CMK (cell line): ENCODE measurements at places on chromosomes 4 and X.

- DNase-seq, result no peak
Measured at GRCh38 chr4:32031026-32031425, 1310.9 kb downstream of the PCDH7 start.

DNA sequence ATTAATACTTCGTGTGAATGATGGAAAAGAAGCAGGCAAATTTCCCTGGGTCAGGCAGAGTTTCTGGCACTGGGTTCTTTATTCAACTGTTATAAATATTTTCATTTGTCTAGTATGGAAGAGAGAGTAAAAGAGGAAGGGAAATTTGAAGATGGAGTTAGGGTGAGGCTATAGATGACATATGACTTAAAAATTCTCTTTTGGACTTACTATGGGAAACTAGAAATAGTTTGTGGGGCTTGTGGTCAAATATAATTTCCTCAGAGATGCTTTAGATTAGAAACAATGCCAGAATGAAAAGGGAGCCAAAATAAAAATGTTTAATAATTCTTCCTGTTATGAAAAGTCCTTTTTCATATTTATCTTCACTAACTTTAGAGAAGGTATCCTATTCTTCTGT lies 103.2 kb downstream of the GC start:
- DNase-seq, result no peak

DNA sequence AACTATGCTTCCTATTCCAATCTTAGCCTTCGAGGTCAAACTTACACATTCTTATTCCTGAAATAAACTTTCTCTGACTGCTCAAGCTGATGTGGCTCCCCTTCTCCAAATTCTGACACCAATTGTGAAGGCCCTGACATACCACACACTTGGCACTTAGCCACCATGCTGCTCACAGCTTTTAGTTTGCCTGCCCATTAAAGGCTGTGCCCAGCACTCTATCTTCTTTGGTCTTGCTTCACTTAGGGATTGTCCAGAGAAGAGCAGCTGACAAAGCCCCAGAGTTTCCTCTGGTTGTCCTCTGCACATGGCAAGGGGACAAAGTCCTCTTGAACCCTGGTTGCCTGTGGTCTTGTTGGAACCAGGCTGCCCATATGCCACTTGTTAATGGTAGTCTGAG lies 126.1 kb downstream of the ARHGEF9 start:
- DNase-seq, result no peak

- no peak for DNase-seq
Measured at GRCh38 chr4:34279011-34279410, 1965.3 kb downstream of the ARAP2 start.

- DNase-seq, result no peak
Measured at GRCh38 chrX:47797084-47797483, 39.6 kb upstream of the ZNF81 start.

DNA sequence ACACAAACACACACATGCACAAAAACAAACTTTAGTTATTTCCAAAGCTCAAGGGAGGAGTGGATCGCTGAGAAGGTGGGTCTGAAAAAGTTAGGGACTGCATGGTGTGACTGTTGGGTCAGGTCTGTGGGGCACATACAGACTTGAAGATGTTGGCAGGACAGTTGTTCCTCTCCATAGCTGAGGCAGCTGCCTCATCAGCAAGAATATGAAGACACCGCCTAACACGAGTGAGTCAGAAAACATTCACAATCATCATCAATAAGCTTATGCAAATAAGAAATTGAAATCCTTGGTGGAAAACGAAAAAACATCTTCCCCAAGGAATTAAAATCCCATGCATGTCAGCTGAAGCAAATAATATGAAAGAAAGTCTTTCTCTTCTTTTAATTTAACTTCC lies 148.0 kb downstream of the COL25A1 start:
- no peak for DNase-seq

DNA sequence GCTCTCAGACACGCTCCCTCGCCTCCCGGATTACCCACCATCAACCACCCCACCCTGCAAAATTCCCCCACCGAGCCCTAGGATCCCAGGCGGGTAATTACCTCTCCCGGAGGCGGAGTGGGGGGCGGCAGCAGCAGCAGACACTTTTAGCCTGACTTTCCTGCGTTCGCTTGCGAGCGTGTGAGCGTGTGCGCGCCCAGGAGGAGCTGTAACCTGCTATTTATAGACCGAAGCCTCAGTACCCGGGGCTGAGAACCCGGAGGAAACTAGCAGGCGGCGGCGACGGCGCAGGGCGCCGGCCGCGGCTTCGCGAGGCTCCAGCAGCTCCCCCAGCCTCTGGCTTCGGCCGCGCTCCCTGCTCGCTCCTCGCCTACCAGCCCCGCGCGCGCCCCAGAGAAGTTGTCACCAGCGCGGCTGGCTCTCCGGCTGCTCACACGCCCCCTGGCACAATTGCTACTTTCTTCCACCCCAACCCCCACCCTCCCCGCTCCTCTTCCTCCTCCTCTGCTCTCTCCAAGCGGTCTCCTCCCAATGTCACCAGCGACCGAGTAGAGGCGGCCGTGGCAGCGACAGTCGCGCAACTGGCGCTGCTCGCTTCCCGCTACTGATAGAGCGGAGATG lies at the start of gene INPP4B:
Gene INPP4B (minus strand): TSS at position 194 of the 621 bp plus-strand sequence.
- no peak for DNase-seq

- no peak for DNase-seq
Measured at GRCh38 chrX:150229030-150229429, 134.1 kb upstream of the MAMLD1 start.

DNA sequence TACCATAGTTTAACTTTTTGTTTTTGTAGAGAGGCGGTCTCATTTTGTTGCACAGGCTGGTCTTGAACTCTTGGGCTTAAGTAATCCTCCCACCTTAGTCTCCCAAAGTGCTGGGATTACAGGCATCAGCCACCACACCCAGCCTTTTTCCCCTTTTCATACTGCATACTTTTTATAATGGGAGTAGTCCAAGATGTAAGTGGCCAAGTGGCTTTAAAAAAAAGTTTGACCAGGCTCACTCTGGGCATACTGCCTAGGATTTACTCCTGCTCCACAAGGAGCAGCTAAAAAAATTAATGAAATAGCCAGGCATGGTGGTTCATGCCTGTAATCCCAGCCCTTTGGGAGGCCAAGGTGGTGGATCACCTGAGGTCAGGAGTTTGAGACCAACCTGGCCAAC lies 6.0 kb downstream of the GRSF1 start:
- no peak for DNase-seq

- no peak for DNase-seq
Measured at GRCh38 chr4:142307857-142308256, 538.2 kb downstream of the INPP4B start.

DNA sequence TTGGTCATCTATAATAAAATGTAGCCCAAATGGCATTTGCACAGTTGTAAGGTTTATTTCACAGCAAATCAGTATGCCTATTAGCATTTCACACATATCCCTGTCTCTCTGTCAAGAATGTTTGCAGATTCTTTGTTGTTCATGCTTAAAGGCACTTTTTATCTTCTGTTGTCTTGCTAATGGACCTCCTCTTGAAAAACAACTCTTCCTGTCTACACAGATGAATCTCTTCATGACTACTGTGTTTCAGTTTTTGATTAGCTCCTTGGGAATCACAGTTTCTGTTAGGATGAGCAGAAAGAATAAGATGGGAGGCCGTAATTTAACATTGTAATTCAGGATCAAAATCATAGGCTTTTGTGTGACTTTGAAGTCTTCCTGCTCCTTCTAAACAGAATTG lies 35.5 kb upstream of the SLC4A4 start:
- no peak for DNase-seq

DNA sequence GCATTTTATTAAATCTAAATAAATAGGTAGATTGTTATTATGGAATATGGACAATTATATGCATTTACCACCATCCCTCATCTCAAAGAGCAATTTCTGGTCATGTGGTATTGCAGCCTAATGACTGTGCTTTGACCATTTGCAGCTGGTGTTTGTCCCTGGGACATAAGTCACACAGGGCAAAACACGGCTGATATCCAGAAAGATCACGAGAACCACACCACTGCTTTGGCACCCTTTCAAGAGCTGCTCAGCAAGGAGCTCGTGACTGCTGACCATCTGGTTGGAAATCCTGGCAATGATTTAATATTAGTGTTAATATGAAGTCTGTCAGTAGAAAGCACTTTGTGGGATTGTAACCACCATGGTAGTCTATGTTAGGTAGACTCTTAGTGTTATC lies 545.0 kb downstream of the GBA3 start:
- DNase-seq, result no peak

- no peak for DNase-seq
Measured at GRCh38 chr4:150379454-150379853, 202.5 kb upstream of the MAB21L2 start.

- no peak for DNase-seq
Measured at GRCh38 chrX:7254144-7254543, 106.2 kb upstream of the PUDP start.

DNA sequence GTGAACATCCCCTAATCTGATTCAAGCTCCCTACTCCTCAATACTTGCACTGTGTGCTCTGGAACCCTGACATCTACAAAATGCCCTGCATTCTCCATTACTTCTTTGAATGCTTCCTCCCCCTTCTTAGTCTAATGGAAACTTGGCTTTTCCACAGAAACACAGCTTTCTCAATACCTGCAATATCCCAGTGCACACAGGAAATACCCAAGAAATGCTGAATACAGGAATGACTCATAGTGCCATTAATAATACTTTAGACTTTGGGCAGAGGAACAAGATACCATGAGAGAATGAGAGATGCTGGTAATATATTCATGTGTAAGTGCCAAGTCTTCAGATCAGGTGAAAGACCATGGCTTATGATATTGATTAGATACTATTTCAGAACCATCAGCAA lies 5.6 kb downstream of the QRFPR start:
- no peak for DNase-seq

DNA sequence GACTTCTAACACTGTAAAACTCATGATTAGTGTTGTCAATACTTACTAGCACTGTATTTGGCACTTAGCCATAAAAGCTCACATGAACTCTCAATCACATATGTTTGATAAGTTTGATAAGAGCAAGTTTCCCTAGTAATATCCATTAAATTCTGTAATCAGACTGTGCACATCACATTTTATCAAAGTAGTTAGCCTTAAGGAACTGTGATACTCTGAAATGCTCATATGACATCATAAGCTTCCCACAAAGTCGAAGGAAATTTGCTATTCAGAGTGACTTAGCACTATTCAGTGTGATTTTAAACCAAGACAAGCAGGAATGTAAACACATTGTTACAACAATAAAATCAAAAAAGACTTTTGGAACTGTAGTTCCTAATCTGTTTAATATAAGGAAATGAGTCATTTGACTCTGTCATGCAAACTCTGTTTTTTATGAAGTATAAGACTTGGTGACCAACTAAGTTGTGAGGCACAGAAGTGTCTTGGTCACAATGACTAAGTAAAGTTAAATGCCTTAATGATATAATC lies 6.7 kb downstream of the SLC7A11 start:
- DNase-seq, result no peak

- no peak for DNase-seq
Measured at GRCh38 chr4:183499801-183500200, 5.1 kb upstream of the ING2 start.

- no peak for DNase-seq
Measured at GRCh38 chrX:118164138-118164537, 47.5 kb upstream of the KLHL13 start.

DNA sequence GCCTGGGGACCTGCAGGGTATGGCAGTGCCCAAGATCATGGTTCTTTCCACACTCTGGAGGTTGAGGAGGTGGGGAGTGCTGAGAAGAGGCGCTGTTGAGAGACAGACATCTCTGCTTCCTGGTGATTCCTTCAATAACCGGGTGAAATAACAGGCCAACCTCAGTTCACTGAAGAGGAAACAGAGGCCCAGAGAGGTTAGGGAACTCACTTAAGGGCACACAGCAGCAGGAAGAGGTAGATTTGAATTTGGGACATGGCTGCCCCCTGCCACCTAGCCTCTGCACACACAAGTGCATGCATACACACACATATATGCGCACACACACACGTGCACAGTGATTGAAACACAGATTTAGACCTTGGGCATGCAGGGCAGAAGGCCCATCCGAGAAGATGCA lies 24.9 kb upstream of the HMX1 start:
- DNase-seq, result no peak

DNA sequence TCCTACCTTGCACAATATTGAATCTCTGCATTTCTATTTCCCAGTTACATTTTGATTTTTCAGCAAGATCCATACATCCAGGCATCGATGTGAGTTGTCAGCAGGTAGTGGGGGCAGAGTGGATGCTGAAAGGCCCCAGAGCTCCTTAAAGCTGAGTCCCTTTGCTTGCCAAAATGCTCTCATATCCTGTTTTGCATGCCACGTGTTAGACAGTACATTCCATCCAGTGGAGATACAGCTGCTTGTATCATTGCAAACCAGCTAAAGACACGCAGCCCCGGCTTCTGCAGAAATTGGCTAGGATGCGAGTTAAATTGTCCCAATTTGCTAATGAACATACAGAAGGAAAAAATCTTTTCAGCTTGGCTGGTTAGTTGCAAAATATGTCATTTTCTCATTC lies 179.6 kb upstream of the MXRA5 start:
- no peak for DNase-seq

- no peak for DNase-seq
Measured at GRCh38 chr4:38462367-38463055, 201.5 kb upstream of the KLF3 start.

DNA sequence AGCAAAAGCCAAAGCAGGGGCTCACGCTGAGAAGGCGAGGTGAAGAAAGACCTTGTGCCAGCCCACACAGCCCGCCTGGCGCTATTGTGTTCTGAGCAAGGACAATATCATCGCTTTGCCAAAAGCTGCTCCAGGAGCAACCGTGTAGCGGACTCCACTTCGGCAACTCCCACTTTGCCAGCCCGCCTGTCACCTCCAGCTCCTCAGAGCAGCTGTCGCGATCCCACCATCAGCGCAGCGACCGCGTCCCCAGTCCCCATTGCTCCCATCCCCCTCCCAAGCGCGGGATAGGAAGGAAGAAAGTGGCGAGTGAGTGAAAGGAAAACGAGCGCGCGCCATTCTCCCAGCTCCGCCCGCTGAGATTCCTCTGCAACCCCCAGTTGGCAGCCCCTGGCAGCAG lies 759 bp downstream of the ZC4H2 start:
- no peak for DNase-seq

GRCh38 chrX:68842781-68843581 lies 14.2 kb downstream of the EFNB1 start:
- no peak for DNase-seq

- no peak for DNase-seq
Measured at GRCh38 chrX:20412871-20413486, 146.3 kb upstream of the RPS6KA3 start.

DNA sequence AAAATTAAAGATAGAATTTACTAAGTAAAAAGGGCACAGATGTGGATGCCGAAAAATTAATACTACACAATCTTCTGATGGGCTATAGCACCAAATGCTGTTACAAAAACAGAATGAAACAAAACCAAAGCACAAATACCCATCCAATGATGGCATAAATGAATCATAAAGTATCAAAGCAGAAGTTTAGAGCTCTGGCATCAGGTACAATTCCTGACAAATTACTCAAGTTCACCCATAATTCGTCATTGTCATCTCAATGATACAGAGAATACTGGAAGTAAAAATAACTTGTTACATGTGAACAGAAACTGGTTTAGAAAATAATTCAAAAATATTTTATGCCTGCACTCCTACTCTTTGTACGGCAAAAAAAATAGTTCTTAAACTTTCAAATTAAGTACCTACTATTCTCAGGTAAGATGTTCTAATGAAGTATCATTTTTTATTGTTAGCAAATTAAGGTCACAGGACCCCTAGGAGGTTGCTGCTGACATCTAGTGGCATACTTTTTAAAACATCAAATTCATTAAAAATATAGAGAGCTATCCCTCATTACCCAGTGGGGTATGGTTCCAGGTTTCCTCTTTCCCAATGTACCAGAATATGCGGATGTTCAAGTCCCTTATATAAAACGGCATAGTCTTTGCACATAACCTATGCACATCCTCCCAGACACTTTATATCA lies 126.1 kb downstream of the INPP4B start:
- no peak for DNase-seq

GRCh38 chr4:1293991-1294390 lies 4.3 kb downstream of the MAEA start:
- no peak for DNase-seq
